Naive thymus-derived CD8-positive, alpha-beta T cell (primary cell): ENCODE measurements at places on chromosomes 1 and 21.

DNA sequence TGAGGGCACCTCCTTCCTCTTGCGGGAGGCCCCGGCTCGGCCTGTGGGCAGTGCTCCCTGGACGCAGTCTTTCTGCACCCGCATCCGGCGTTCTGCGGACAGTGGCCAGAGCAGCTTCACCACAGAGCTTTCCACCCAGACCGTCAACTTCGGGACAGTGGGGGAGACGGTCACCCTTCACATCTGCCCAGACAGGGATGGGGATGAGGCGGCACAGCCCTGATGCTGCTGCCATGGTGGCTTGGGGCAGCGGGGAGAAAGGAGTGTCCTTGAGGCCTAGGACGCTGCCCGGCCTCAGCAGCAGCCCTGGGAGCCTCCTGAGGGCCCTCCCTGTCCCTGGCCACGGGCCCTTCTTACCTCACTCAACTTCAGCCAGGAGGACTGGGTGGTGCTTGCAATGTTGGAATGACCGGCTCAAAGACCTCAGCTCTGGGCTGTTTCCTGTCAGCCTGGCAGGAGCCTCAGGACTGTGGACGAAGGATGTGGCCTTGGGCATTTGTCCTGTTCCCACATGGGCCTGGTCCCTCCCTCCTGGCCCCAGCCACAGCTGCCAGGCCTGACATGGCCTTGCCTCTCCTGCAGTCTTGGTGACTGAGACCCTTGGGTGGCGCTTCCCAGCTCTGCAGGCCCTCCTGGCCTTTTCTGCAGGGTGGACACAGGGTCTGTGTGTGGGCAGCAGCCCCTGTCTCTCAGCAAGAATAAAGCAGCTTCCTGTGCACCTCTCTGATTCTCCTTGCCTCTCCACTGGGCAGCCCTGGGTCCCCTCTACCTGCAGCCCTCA lies 45.9 kb downstream of the TRIM11 start:
- H3K36me3 ChIP-seq = no peaks in the 10 kb centered on the region
- H3K4me1 ChIP-seq = no peaks in the 10 kb centered on the region
- no peak for DNase-seq
- H3K27ac ChIP-seq = no peak overlapping the region

DNA sequence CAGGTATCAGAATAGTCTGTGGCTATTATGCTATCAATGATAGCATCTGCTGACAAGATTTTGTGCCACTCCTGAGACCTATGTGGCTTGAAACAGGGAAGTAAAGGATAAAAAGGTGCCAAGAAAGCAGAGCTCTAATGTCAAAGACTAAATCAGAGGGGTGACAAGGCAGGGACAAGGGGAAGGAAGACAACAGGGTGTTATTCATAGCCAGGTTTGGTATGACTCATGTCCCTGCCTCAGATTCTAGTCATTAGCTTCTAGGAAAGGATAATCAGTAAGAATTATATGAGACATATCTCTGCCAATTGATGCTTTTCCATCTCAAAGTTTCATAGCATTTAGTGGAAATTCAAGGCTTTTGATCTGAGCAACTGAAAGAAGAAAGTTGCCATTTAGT lies 31.8 kb upstream of the PLD5 start:
- no peak for DNase-seq
- H3K4me3 ChIP-seq = no peak overlapping the region
- H3K4me1 ChIP-seq = no peaks in the 10 kb centered on the region
- peaks cover 26% of the 10 kb centered on the region for H3K27me3 ChIP-seq
- H3K27ac ChIP-seq = no peak overlapping the region

- no peak overlapping the region for H3K27ac ChIP-seq
- H3K4me1 ChIP-seq = no peaks in the 10 kb centered on the region
- H3K4me3 ChIP-seq = no peak overlapping the region
- no peak for DNase-seq
- no peaks in the 10 kb centered on the region for H3K36me3 ChIP-seq
Measured at GRCh38 chr1:115291741-115292140, 46.3 kb downstream of the NGF start.

DNA sequence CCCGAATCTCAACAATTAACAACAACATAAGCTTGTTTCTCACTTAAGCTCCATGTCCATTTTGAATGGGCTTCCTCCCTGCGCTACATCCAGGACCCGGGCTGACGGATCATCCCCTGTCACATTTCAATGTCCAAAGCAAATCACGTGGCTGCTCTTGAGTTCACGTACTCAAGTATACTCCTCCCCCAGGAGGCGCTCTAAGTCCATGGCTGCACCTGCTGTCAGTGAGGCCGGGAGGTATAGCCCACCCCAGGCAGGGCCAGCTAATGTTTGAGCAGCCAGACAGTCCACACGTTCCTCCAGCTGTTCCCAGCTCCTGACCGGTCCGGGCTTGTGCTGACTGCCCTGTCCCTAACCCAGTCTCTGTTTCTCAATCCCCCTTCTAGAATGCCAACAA lies 220.8 kb downstream of the SLC35F3 start:
- DNase-seq = no peak
- H3K27me3 ChIP-seq = peaks cover 25% of the 10 kb centered on the region
- H3K4me1 ChIP-seq = no peaks in the 10 kb centered on the region

- no peak for DNase-seq
- no peaks in the 10 kb centered on the region for H3K36me3 ChIP-seq
- no peak overlapping the region for H3K4me3 ChIP-seq
- H3K27me3 ChIP-seq = peaks cover 3% of the 10 kb centered on the region
- no peak overlapping the region for H3K27ac ChIP-seq
- no peaks in the 10 kb centered on the region for H3K4me1 ChIP-seq
Measured at GRCh38 chr21:17554679-17555465, 42.0 kb downstream of the CXADR start.

DNA sequence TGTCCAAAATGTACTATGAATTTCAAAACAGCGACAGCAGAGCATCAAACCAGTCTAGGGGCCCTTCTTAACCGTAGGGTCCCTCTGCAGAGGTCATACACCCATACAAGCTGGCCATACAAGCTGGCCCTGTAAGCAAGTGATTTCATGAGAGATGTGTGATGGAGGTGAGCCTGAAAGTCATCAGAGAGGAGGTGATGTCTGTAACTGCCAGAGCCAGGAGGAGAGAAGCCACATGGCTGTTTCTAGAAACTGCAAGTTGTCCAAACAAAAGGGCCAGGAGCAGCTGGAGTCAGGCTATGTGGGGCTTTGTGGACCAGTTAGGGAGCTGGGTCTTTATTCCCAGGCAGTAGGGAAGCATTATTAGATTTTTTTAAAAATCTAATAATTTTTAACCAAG lies 14.8 kb upstream of the SERINC2 start:
- no peak overlapping the region for H3K27ac ChIP-seq
- no peak overlapping the region for H3K4me3 ChIP-seq
- DNase-seq = no peak
- no peaks in the 10 kb centered on the region for H3K36me3 ChIP-seq

- H3K36me3 ChIP-seq = no peaks in the 10 kb centered on the region
- H3K4me1 ChIP-seq = peaks cover 95% of the 10 kb centered on the region
- H3K27ac ChIP-seq = peak overlapping the region; percentile 98
Measured at GRCh38 chr1:18950401-18951026, 6.0 kb downstream of the IFFO2 start.

DNA sequence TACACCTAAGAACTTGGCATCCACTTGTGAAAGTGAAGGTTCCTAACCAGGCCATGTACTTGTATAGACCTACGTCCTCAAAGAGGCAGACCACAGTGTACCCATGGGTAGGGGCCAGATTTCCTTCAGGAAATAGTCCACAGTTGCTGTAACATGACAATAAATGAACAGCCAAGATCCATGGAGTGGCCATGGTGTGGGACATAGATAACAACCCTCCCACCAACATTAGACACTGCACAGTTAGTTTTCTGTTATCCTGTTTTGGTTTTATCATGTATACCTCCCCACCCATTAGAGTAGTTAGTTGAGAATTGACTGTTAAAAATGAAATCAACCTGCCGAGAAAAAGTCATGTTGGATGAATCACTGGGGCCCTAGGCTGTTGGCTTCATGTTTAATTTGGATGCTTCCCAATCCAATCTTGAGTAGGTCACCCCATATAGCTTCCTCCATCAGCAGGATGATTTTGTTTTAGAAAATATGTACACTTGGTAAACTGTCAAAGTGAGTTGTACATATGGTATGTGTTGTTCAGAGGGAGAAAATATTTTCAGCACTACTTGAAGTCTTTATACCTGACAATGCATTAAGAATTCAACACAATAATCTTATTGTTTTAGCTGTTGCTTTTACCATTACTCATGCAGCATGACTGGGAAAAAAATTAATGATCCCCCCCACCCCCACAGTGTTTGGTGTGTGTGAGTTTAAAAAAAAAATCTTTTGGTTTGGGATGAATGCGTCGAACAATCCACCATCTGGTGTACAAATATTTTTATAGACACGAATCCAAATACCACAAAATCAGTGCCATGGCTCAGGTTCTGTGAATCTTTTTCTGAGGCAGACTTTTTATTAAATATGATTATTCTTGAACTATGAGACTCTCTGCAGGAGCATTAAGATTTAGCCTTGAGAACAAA lies 88.3 kb upstream of the ARHGAP29 start:
- H3K27me3 ChIP-seq = peaks cover 29% of the 10 kb centered on the region
- H3K4me1 ChIP-seq = peaks cover 5% of the 10 kb centered on the region
- no peak overlapping the region for H3K27ac ChIP-seq
- no peak overlapping the region for H3K4me3 ChIP-seq
- DNase-seq = no peak

- no peaks in the 10 kb centered on the region for H3K36me3 ChIP-seq
- H3K27ac ChIP-seq = no peak overlapping the region
- H3K4me3 ChIP-seq = no peak overlapping the region
- peaks cover 5% of the 10 kb centered on the region for H3K4me1 ChIP-seq
- no peak for DNase-seq
- no peaks in the 10 kb centered on the region for H3K27me3 ChIP-seq
Measured at GRCh38 chr1:223756806-223757700, 44.7 kb downstream of the CAPN2 start.

- H3K27me3 ChIP-seq = peaks cover 3% of the 10 kb centered on the region
- no peak for DNase-seq
- H3K27ac ChIP-seq = no peak overlapping the region
- H3K4me1 ChIP-seq = no peaks in the 10 kb centered on the region
Measured at GRCh38 chr1:232353001-232353400, 276.9 kb downstream of the SIPA1L2 start.

- no peaks in the 10 kb centered on the region for H3K36me3 ChIP-seq
- H3K27ac ChIP-seq = no peak overlapping the region
Measured at GRCh38 chr1:218557731-218558130, 212.6 kb downstream of the TGFB2 start.

- no peak overlapping the region for H3K27ac ChIP-seq
- no peaks in the 10 kb centered on the region for H3K36me3 ChIP-seq
- peaks cover 24% of the 10 kb centered on the region for H3K4me1 ChIP-seq
- H3K27me3 ChIP-seq = no peaks in the 10 kb centered on the region
- H3K4me3 ChIP-seq = no peak overlapping the region
- DNase-seq = no peak
Measured at GRCh38 chr1:201742955-201743805, 85.8 kb upstream of the IPO9 start.

GRCh38 chr1:17212487-17213121 lies 7.7 kb downstream of the PADI1 start:
- DNase-seq = peak; percentile 89
- H3K4me1 ChIP-seq = peaks cover 49% of the 10 kb centered on the region
- H3K27me3 ChIP-seq = peaks cover 62% of the 10 kb centered on the region
- no peaks in the 10 kb centered on the region for H3K36me3 ChIP-seq
- H3K27ac ChIP-seq = peak overlapping the region; percentile 12
- H3K4me3 ChIP-seq = peak overlapping the region; percentile 76

GRCh38 chr21:29105218-29105617 lies 25.2 kb upstream of the MAP3K7CL start:
- no peaks in the 10 kb centered on the region for H3K27me3 ChIP-seq
- peaks cover 1% of the 10 kb centered on the region for H3K4me1 ChIP-seq
- H3K4me3 ChIP-seq = no peak overlapping the region
- H3K36me3 ChIP-seq = peaks cover 32% of the 10 kb centered on the region
- no peak overlapping the region for H3K27ac ChIP-seq
- no peak for DNase-seq

DNA sequence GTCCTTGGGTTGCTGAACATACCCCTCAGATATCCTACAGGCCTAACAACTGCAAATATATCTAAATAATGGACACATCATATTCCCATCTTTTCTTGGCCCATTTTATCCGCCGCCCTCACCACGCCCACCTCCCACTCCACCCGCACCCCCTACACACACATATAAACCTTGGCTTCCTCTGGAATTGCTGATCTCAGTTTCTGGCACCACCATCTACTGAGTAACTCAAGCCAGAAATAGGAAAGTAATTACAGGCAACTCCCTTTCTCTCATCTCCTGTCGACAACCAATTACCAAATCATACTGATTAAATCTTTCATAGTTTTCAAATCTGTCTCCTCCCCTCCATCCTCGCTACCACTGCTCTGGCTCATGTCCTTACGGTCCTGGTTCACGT lies 4.7 kb downstream of the RGS8 start:
- DNase-seq = no peak
- no peaks in the 10 kb centered on the region for H3K4me1 ChIP-seq
- H3K36me3 ChIP-seq = no peaks in the 10 kb centered on the region
- peaks cover 25% of the 10 kb centered on the region for H3K27me3 ChIP-seq

GRCh38 chr21:45286671-45287437 lies 841 bp downstream of the POFUT2 start:
- H3K4me1 ChIP-seq = peaks cover 17% of the 10 kb centered on the region
- H3K27me3 ChIP-seq = peaks cover 2% of the 10 kb centered on the region
- no peak for DNase-seq
- H3K4me3 ChIP-seq = peak overlapping the region; percentile 56
- peaks cover 9% of the 10 kb centered on the region for H3K36me3 ChIP-seq

- H3K27me3 ChIP-seq = peaks cover 7% of the 10 kb centered on the region
- no peak overlapping the region for H3K27ac ChIP-seq
- peaks cover 7% of the 10 kb centered on the region for H3K4me1 ChIP-seq
- DNase-seq = peak; percentile 72
Measured at GRCh38 chr1:16055613-16056520, 12.3 kb downstream of the CLCNKB start.

GRCh38 chr1:177346790-177347359 lies 176.1 kb downstream of the BRINP2 start:
- H3K36me3 ChIP-seq = no peaks in the 10 kb centered on the region
- no peak overlapping the region for H3K27ac ChIP-seq
- DNase-seq = no peak

DNA sequence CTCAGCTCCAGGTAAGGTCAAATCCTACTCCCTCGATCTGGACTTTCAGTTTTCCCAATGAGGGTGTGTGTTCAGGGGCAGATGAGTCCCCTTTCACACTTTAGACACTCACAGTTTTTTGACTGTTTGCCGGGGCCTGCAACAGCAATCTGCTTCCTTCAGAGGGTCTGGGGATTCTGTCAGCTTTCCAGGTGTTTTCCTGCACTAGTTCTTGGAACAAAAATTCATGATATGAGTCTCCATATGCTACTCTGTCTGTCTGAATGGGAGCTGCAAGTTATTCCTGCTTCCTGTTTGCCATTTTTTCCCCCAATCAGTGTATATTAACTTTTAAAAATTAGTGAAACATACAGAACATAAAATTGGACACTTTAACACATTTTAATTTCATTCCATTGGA lies 24.3 kb downstream of the CYP4B1 start:
- no peak overlapping the region for H3K27ac ChIP-seq
- no peak overlapping the region for H3K4me3 ChIP-seq
- H3K4me1 ChIP-seq = no peaks in the 10 kb centered on the region
- no peaks in the 10 kb centered on the region for H3K36me3 ChIP-seq
- no peak for DNase-seq
